ENCODE measurements at places on chromosomes 2 and 18.
A peak's percentile ranks its signal among the peaks of the same experiment; 100 is the strongest.

GRCh38 chr2:119137502-119137901, 21.0 kb downstream of the C1QL2 start:
- no peak for DNase-seq

- DNase-seq: no peak
Observed at GRCh38 chr2:63041592-63041991, 9.0 kb upstream of the OTX1 start.

DNA sequence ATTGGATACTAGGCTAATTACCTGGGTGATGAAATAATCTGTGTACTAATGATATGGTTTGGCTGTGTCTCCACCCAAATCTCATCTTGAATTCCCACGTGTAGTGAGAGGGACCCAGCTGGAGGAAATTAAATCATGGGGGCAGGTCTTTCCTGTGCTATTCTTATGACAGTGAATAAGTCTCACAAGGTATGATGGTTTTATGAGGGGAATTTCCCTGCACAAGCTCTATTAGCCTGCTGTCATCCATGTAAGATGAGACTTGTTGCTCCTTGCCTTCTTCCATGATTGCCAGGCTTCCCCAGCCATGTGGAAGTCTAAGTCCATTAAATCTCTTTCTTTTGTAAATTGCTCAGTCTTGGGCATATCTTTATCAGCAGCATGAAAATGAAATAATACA, 394.1 kb upstream of the SYT4 start:
- no peak for DNase-seq

DNA sequence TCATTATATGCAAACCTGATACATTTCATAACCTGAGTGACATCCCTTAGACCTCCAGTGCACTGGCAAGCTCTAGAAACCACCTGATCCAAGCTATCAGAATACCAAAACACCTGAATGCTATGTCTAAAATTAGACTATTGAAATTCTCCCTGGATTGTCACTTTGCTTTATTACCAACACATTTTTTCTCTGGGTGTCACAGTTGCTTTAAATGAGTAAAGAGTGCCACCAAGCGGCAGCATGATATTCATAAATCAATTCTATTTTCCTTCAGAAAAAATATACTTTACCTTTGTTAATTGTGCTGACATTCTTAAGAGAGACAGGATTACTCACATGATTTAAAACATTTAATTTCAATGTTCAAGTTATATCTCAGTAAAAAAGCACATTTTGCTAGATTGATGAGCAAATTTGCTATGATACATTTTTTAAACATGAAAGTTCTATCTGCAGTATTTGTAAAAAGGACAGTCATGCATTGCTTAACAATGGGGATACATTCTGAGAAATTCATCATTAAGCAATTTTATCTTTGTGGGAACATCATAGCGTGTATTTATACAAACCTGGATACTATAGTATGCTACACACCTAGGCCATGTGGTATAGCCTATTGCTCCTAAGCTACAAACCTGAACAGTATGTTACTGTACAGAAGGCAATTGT, 338.4 kb upstream of the SLC39A10 start:
- DNase-seq: peak; percentile 16

DNA sequence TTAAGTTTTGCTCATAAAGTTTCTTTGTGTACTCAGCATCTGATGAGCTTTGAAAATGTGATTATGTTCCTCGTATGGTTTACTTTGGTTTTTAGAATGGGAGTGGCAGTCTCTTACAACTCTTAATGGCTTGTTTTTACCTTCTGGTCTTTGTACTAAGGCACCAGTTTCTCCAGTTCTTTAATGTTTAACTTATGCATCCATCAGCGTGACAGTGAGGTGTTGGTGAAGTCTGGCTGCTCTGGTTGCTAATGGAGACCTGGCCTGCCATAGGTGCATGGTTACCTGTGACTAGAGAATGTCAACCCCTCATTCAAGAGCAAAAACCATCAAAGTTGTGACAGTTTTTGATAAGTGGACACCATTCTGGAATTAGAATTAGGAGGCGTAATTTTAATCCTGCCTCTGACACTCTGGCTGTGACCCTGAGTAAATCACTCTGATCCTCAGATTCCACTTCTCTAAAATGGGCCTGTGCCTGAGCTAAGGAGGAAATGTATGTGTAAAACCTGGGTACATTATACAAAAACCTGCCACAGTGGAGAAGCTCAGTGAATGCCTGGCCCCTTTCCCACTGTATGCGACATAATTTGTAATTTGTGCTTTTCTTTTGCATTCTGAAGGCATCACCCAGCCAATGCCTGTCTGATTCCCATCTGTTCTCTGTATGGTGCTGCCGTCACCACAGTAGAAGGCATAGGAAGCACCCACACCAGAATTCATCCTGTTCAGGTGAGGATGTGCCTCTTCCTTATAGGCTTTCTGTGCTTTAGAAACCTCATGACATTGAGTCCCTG, 11.2 kb downstream of the AOX1 start:
- DNase-seq: no peak

GRCh38 chr2:200470230-200470629, 39.6 kb downstream of the KCTD18 start:
- no peak for DNase-seq

DNA sequence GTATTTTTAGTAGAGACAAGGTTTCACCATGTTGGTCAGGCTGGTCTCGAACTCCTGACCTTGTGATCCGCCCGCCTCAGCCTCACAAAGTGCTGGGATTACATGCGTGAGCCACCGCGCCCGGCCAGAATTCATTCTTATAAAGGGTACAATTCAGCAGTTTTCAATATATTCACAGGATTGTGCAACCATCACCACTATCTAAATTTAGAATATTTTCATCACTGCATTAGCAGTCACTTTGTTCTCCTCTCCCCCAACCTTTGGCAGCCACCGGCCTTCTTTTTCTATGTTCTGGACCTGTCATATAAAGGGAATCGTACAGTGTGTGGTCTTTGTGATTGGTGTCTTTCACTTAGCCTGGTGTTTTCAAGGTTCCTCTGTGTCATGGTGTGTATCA, 40.7 kb downstream of the TCF7L1 start:
- DNase-seq: no peak

GRCh38 chr2:239898292-239898925, 126.7 kb downstream of the NDUFA10 start:
- DNase-seq: no peak

DNA sequence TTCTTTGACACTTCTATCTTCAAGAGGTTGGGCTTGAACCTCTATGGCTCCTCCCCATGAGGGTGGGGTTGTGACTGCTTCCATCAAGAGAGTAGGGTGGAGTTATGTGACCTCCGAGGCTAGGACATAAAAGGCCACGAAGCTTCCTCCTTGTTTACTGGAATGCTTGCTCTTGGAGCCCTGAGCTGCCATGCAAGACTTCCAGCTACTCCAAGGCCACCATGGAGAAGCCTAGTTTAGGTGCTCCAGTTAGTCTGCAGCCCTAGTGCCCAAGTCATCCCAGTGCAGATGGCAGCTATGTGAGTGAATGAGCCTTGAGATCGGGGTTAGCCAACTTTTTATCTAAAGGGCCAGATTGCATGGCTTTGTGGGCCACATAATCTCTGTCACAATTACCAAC, 2.4 kb upstream of the MERTK start:
- DNase-seq: no peak

- DNase-seq: no peak
Observed at GRCh38 chr18:4908328-4908727, 288.7 kb downstream of the AKAIN1 start.

DNA sequence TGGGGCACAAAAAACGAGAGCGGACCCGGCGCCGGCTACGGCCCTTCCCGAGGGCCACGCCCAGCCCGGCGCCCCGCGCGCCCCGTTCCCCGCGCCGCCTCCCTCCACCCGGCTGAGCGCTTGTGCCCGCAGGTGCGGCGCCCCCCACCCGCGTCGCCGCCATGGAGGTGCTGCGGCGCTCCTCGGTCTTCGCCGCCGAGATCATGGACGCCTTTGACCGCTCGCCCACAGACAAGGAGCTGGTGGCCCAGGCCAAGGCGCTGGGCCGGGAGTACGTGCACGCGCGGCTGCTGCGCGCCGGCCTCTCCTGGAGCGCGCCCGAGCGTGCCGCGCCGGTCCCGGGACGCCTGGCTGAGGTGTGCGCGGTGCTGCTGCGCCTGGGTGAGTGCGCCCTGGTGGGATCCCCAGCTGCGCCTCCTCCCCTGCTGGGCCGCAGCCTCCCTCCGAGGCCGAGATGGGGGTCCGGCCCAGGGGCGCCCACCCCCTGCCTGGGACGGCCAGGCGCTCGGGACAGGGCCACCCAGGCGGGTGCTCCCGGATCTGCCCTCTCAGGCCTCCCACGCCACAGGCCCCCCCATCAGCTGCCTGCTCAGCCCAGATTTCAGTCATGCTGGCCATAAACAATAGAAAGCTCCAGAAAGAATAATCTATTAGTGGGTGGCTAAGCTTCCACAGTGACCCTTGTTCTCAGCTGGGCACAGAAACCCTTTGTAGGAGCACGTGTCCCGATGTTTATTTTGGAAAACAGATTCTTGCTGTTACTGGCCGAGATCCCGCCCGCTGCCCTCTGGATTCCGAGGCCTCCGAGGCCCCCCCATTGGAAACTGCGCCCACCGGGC, 997 bp downstream of the BOK start:
- DNase-seq: peak; percentile 71

- peak; percentile 54 for DNase-seq
Observed at GRCh38 chr2:172480301-172481218, 53.2 kb downstream of the ITGA6 start.

GRCh38 chr2:64704161-64704560, 50.4 kb upstream of the SERTAD2 start:
- no peak for DNase-seq

DNA sequence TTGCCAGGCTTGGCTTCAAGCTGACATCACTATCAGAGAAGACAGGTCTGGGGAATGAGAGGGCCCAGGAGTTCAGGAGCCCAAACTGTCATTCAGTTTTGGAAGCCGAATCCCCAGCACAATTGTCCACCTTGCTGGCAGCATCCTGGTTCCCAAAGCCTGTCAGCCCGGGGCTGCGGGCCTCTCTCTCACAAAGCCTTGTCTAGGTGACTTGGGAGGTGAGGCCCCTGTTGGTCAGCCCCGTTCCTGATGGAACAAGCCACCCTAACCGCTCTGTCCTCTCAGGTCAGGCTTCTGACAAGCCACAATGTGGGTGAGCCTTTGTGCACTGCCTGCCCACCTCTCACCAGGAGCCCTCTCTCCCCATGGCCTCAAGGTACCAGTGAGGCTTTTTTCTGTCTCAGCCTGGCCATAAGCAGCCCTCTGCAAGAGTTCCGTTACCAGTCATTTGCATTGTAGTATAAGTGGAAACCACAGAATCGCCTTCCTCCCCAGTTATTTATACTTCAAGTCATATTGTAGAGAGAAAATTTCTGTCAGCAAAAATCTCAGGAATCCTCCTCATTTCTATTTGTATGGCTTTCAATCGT, 100.6 kb downstream of the MSH2 start:
- DNase-seq: no peak

DNA sequence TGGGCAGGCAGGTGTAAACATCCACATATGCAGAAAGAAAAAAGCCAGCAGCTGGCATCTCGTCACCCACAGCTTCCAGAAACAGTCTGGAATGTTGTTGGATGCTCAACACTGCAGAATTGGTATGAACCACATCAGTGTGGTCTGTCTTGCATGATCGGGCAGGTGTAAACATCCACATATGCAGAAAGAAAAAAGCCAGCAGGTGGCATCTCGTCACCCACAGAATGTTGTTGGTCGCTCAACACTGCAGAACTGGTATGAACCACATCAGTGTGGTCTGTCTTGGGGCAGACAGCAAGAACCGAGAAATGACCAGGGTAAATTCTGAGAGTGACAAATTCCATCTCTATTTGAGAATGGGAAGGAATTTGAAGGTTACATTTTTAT, 39.6 kb downstream of the DOCK10 start:
- DNase-seq: no peak

DNA sequence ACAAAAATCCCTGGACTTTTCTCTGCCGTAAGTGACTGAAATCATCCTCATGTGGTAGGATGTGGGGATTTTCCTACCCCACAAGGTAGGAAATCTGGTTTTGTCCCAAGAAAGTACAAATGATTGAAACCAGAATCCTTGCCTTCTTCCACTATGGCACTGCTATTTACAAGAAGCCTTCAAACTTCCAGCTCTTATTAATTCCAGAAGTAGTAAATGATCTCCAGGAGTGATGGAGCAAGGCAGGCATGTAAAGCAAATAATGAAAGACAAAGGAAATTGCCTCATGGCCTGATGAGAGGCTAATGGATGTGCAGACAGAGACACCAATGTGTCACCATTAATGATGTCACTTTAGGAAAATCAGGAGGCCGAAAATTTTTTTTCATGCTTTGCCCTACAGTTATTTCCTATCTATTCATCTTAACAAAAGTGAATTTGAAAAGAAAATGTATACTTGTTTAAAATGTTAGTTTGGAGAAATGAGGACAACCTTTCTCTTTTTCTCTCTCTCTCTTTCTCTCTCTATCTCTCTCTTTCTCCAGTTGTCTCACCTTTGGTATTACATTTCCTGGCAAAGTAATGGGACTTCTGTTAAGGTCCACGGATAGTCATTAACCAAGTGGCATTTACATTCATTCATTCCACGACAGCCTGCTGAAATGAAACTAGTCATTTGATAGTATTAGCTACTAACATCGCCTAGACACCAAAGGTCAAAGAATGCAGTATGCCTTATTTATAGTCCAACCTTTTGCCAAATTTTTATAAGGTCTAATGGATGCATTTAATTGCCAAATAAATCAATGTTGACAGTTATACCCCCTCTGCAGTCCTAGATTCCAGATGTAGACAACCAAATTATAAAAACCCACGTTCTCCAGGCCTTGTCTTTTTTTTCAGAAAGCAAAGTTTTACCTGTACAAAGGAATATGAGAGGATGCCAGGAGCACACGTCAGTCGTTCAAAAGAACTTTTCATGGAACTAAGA, 5.0 kb upstream of the EVA1A start:
- no peak for DNase-seq

DNA sequence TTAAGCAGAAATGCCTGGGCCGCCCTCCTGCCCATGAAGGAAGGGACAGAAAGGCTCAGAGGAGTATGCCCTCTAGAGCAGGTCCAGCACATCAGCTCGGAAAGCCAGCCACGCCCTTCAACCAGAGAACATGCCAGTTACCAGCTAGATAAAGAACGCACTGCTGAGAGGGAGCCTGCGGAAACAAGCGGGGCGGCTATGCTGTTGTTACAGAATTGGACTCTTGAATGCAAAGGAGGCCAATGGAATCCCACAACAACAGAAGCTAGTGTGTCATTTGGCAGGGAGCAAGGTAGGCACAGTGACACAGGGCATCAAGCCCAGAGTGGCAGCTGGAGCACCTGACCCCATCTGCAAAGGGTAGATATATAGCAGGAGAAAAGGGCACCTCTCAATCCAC, 242.9 kb upstream of the ID2 start:
- DNase-seq: no peak

- DNase-seq: no peak
Observed at GRCh38 chr2:228799208-228799588, 471.9 kb downstream of the PID1 start.

DNA sequence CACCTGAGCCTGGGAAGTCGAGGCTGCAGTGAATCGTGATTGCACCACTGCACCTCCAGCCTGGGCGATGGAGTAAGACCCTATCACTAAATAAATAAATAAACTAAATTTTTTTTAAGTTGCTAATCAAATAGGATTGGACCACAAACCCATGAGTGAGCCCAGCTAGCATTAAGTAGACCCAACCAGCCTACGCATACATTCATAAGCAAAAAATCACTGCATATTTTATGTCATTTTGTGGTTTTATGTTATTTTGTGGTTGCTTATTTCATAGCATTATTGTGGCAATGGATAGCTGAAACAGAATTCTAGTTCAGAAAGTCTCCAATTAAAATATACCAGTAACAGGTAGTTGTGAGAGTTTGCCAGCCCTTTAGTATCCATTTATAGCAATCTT, 29.1 kb upstream of the ZC3H15 start:
- DNase-seq: no peak

- DNase-seq: no peak
Observed at GRCh38 chr2:196951973-196952372, 25.5 kb upstream of the PGAP1 start.
